ENCODE measurements at places on chromosomes 5 and 9.

DNA sequence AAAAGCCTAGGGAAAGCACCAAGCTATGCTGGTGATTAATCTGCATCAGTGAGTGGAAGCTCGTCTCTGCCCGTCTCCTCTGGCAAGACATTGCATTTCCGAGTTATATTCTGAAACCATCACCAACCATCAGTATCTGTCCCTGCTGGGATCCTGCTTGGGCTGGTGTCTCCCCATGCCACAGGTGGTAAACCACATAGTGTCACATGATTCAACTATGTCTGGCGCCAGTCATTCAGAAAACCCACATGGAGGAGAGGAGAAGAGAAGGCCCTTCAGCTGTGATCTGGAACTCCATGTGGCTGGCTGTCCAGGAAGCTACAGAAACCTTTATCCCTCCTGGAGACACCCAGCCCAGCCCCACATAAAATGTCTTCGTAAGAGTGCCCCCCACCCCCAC, 4.8 kb downstream of the IL9 start:
- DNase-seq = no peak

GRCh38 chr9:76534026-76534425, 75.0 kb downstream of the GCNT1 start:
- no peak for DNase-seq

DNA sequence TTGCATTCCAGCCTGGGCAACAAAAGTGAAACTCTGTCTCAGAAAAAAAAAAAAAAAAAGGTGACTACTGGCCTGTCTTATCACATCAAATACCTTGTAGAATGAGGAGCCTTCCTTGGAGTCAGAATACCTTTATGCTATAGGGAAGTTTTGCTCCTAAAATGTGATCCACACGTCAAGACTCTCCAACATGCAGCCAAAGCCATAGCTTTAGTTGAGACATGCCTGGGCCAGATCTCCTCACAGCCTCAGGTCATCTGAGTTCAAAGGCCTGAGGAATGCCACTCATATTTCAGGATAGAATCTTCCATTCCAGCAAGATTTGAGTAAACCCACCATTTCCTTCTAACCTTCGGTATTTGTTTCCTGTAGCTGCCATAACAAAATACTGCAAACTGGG, 13.7 kb upstream of the SOWAHA start:
- no peak for DNase-seq

- no peak for DNase-seq
Measured at GRCh38 chr5:136799806-136800372, 434.5 kb upstream of the TRPC7 start.

DNA sequence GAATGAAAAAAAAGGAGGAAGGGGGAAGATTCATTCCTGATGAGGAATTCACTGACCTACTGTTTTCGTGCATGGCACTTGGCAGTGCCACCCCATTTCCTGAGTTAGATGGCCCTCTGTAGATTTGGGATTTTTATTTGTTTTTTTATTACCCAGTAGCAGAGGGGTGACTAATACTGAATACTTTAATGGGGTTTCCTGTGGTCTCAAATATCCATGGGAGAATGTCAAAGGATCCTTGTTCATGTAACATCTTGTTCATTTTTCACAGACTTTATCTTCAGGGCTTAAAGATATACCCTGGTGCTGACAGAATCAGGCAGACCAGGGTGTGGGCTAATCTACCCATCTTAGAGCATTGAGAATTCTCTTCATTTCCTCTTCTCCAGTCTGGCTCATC, 93.0 kb downstream of the MAMDC2 start:
- no peak for DNase-seq

GRCh38 chr5:53825016-53825415, 264.6 kb downstream of the NDUFS4 start:
- DNase-seq = no peak

DNA sequence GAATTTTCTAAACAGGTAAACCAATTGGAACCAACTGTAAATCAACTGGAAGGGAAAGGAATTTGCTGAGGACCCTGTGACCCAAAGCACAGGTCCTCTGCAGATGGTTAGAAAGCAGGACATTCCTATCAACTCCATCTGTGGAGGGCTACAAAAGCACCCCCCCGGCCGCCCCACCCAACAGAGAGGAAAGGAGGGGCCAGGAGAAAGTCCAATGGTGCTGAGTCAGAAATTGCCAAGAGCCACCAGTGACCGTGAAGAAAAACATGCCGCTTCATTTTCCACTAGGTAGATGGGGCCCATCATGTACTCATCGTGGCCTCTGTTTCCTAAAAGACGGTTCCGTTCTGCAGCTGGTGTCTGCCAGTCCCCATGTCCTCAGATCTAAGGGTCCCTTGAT, 66.3 kb downstream of the RAPGEF1 start:
- no peak for DNase-seq

- DNase-seq = no peak
Measured at GRCh38 chr5:140808889-140809291, 2.0 kb downstream of the PCDHA4 start.

DNA sequence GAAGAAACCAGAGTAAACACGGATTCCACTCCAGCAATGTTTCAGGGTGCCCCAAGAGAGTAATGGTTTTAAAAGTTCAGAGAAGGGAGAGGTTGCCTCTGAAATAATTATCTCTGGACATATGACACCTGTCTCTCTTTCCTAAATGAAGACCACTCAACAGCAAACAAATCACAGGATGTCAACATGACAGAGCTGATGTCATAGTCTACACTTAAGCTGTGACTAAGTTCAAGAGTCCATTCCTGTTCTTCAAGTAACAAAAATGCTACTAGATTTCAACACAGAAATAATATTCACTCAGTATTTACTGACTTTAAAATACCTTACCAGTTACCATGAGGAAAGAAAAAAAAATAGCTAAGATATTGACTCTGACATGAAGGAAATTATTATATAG, 44.7 kb upstream of the SLC30A5 start:
- no peak for DNase-seq

DNA sequence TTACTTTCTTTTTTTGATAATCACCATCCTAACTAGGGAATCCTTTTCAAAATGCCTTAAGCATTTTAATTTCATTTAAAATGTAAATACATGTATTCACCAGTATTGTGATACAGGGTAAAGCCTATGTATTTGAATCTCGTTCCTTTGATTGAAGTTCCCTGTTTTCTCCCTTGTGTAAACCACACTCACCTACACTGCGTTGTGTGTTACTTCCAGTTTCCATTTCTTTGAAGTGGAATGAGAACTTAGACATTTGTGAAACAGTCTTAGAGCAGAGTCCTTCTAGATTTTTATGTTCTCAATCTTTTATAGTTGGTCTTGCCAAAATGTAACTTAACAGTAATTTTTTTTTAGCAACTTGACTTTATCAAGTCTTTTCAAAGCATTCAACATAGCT, 101.4 kb downstream of the ZNF462 start:
- no peak for DNase-seq

DNA sequence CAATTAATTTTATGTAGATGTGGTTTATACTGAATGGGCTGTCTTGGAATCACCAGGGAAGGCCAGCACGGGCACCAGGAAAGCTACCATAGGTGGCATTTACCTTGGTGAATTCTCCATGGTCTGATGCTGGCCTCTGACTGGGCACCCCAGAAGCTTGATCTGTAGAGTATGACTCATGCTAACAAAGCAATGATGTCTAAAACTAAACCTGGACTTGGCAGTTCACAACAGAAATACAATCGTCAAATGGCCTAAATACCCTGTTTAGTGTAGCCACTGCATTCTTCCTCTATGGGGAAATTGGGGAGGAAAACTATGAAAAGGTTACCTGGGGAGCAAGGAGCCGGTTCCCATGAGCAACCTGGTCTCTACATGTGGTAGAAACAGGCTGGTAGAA, 98.0 kb downstream of the ATPSCKMT start:
- DNase-seq = no peak

GRCh38 chr9:98300611-98301010, 45.2 kb upstream of the TBC1D2 start:
- no peak for DNase-seq

GRCh38 chr5:74581988-74582365, 58.6 kb downstream of the ENC1 start:
- DNase-seq = no peak

GRCh38 chr5:78958672-78959445, 26.3 kb downstream of the ARSB start:
- DNase-seq = no peak

GRCh38 chr5:150535611-150536010, 27.7 kb downstream of the NDST1 start:
- DNase-seq = no peak

- no peak for DNase-seq
Measured at GRCh38 chr9:95497772-95498171, 19.0 kb downstream of the PTCH1 start.

- DNase-seq = no peak
Measured at GRCh38 chr9:84659313-84659712, 10.2 kb upstream of the NTRK2 start.

DNA sequence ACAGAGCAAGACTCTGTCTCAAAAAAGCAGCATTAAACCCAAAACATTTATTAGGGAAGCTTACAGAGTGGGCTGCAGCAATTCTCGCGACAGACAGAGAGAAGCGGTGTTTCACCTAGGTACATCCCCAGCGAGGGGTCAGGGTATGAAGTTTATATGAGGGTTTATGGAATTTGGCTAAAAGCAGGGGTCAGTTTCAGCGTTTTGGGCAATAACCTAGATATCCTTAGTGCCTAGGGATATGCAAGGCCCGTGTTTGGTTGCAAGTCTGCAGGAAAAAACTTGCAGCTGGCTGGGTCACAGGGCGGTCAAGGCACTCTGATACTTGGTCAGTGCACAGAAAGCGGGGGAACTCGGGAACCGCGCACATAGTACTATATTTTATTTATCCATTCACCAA, 649 bp upstream of the GLE1 start:
- DNase-seq = no peak

DNA sequence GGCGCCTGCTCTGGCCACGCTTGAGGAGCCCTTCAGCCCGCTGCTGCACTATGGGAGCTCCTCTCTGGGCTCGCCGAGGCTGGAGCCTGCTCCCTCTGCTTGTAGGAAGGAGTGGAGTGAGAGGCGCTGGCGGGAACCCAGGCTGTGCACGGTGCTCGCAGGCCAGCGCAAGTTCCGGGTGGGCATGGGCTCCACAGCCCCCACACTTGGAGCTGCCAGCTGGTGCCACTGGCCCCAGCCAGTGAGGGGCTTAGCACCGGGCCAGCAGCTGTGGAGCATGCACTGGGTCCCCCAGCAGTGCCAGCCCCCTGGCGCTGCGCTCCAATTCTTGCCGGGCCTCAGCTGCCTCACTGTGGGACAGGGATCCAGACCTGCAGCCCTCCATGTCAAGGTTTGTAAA, 122.1 kb upstream of the CD180 start:
- no peak for DNase-seq

DNA sequence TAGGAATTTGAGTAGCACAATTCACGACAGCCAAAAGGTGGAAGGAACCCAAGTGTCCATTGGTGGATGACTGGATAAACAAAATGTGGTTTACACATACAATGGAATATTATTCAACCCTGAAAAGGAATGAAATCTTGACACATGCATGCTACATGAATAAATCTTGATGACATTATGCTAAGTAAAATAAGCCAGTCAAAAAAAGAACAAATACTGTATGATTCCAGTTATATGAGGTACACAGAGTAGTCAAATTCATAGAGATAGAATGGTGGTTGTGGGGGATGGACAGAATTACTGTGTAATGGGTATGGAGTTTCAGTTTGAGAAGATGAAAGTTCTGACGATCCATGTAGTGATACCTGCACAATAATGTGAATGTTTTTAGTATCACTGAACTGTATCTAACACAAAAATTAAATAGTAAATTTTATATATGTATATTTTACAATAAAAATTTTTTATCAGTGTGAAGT, 117.7 kb upstream of the GNA14 start:
- no peak for DNase-seq

DNA sequence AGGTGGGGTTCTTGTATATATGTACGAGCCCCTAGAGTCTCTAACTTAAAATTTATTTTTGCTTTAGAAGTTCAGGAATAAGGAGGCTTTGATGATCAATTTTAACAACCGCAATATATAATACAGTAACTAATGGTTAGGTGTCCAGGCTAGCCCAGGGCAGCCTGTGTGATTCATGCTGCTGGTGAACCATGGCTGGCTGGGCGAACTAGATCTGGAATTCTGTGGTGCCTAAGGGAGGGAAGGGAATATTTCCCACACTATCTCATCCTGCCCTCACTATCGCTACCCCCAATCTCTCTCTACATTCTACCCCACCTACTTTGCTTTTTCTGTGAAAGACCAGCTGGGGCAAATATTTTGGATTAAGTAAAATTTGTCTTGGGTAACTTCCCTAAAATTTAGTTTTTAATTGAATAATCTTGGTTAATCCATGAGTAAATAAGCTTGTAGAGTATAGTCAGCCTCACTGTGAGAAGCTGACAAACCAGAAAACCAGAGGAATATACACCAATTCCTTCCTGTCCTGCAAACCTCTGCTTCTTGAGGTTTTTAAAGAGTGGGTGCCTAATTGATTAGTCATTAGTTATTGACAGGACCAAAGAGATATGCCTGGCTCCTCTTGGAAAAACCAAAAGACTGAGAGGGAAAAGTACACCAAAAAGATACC, 115.1 kb upstream of the CCDC152 start:
- DNase-seq = no peak

DNA sequence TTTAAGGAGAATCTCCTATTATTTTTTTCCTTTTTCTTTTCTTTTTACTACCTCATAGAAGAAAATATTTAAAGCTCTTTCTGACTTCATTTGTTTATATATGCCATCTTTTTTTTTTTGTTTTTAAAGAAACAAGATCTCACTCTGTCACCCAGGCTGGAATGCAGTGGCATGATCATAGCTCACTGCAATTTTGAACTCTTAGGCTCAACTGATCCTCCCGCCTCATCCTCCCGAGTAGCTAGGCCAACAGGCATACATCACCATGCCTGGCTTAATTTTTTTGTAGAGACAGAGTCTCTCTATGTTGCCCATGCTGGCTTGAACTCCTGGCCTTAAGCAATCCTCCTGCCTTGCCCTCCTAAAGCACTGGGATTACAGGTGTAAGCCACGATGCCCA, 59.5 kb downstream of the LNPEP start:
- DNase-seq = no peak

- no peak for DNase-seq
Measured at GRCh38 chr5:81980598-81981260, 8.9 kb downstream of the ATG10 start.

DNA sequence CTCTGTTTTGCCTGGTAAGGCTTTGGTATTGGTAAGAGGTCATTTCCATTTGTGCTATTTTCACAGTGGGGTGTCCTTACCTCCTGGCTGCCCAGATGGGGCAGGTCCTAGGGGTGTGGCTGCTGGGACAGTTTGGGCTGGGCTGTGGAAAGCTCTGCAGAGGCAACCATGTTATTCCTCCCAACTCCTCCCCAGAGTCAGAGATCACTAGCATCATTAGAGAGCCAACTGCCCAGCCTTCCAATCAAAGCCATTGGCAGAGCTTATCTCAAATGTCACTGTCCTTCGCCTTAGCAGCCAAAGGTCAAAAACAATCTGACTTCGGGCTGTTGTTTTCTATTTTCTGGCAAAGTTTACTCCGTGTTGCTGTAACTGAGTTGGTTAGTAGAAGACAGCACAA, 33.6 kb upstream of the HRH2 start:
- DNase-seq = no peak

- DNase-seq = no peak
Measured at GRCh38 chr5:516338-516925, 7.8 kb downstream of the SLC9A3 start.

GRCh38 chr5:132325691-132326090, 31.5 kb downstream of the SLC22A4 start:
- DNase-seq = no peak
